ENCODE measurements at places on chromosomes 2 and 18.

DNA sequence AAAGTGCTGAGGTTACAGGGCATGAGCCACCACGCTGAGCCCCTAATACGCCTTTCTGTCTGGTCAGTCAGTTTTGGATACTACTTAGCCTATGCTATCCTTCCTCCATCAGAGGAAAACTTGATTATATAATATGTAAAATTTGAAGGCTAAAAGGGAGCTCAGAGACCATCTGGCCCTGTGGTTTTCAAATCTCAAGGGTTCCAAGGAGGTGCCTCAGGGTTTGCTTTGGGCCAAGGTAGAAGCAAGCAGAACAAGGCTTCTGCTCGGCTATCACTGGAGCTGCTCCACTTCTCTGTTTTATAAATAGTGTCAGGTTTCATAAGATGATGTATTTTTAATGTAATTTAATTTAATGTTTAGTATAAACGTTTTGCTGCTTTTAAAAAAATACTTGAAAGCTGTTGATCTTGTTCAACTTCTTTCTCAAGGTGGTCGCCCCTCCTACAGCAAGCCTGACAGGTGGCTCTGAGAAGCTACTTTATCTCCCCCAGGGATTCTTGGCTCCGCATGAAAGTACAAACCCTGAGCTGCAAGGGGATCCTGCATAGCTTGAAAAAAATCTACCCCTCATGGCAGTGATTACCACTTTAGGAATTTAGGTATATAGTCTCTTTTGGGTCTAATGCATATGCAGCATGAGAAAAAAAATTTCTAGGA, 290.3 kb downstream of the CNTNAP5 start:
- no peak for DNase-seq

DNA sequence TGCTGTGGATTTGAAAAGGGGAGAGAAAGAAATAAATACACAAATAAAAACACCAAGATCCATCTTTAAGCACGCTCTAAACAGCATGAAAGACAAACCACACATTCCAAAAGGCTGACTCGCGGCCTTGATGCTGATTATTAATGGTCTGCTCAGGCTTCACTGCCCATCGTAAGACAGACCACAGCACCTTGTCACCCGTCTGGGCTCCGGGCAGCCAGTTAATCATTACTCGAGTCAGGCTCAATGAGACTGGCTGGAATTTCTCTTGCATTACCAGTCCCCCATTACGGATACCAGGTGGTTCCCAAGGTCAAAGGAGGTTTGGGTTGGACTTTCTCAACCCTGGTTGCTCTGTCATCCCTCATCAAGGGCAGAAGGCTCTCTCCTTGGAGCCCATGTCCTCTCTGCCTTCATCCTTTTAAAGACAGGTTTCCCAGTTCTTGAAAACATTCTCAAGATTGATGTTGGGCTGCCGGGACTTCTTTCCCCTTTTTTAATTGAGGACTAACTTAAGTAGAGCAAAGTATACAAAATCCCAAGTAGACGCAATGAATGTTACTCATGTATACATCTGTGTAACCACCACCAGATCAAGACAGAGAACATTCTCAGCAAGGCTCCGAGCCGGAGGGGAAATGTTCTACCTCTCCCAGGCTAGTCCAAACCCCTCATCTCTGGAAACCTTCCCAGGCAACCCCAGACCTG, 8.1 kb downstream of the SMAD7 start:
- DNase-seq, result peak; percentile 90

DNA sequence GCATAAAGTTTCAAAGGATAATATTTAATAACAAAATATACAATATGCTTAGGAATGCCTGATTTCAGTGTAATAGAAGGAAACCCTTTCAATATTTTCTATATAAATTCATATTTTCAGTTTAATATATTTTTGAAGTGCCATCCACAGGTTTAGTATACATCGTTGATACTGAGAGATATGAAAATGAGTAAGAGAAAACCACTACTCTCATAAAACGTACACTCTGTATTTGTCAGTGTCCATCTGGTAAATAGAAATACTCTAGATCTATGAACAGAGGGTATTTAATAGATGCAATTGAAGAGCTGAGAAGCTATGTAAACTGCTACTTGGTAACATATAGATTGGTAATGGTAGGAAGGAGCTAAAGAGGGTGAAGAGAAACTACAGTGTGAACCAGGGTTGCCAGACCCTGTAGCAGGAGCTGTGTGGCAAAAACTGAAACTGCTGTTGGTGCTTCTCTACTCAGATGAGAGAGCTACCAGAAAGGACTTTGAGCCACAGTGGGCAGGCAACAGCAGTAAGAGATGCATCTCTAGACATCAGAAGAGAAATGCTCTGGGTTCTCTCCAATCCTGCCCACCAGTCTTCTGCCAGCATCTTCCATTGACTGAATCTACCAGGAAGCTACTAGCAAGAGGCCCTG, 187.4 kb downstream of the CCDC102B start:
- no peak for DNase-seq

DNA sequence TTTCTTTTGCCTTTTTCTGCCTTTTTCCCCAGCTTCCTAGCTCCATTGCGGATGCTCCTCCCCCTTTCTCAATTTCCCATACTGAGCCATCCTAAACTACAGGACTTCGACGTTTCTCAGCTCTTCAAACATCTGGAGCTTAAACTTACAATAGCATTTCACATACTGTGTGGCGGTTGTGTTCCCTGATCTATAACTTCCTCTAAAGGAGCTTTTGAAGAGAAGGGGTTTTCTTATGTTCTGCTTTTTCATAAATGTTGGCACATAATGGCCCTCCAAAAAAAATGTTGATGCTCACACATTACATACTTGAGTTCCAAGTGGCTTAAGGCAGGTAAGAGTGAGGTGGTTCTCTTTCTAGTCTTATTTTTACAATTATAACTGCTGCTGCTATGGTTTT, 87.4 kb downstream of the RNF144A start:
- no peak for DNase-seq

DNA sequence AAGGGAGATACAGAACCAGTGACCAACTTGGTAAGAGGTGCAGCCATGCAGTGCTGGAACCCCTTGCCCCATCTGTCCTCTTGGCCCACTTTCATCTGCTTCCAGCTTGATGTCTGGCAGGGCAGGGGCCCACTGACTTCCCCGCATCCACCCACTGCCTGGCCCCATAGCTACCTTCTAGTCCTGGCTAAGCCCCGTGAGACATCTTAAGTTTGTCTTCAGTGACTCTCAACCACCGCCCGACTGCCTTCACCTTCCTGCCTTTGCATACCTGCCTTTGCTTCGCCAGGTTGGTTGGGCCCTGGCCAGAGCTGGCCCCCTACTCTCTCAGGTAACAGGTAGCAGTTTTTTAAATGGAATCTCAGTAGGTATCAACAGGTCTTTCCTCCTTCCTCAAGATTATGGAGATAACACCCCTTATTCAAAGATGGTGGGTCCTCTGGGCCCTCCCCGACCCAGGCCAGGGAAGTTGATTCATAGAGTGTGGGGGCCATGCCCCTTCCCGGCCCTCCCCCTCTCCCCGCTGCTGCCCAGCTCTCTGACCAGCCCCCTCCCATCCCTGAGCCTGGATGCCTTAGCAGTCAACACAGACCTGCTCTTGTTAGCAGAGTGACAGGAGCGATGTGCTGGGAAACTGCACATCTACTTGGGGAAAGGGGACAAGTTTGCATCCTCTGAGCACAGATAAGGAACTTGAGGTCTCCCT, 2.8 kb downstream of the ARID5A start:
- DNase-seq, result no peak

DNA sequence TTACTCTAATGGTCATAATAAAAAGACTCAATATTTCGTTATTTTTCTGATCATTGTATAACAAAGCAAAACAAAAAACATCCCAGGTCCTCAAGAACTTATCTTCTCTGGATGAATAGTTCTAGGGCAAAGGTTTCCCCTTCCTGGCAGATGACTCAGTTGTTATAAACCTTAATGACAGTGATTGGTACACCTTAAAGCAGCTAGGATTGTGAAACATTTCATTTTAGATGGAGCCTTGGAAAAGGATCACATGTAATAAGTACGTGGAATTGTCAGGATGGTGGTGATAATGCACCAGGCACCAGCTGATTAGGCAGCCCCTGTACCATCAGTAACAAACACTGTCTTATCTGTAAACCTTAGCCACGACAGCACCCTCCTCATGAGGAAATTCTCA, 47.2 kb downstream of the MEP1B start:
- DNase-seq, result no peak

DNA sequence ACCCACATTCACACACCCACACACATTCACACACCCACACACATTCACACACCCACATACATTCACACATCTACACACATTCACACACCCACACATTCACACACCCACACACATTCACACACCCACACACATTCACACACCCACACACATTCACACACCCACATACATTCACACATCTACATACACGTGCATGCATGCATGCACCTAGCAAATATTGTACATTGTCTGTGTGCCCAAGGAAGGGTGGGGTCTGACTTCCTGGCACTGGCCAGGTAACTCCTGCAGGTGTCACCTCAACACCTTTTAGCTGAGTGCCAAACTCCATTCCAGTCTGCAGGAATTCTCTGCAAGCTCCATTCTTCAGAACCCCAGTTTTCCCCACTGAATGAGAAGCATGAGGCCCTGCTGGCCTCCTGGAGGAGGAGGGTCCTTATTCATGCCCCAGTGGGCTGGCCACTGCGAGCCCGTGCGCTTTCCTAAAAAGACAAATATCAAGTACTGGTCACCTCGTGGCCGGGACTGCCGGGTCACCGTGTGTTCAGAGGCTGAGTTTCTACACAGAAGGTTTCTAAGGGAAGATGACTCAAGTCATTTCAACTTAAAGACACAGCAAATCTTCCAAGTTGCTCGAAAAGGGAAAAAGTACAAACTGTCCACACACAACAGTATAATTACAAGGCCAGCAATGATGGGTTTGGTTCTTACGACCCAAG, 131.5 kb downstream of the HDAC4 start:
- DNase-seq, result no peak

- DNase-seq, result no peak
Observed at GRCh38 chr2:227888289-227888688, 16.9 kb downstream of the DAW1 start.

DNA sequence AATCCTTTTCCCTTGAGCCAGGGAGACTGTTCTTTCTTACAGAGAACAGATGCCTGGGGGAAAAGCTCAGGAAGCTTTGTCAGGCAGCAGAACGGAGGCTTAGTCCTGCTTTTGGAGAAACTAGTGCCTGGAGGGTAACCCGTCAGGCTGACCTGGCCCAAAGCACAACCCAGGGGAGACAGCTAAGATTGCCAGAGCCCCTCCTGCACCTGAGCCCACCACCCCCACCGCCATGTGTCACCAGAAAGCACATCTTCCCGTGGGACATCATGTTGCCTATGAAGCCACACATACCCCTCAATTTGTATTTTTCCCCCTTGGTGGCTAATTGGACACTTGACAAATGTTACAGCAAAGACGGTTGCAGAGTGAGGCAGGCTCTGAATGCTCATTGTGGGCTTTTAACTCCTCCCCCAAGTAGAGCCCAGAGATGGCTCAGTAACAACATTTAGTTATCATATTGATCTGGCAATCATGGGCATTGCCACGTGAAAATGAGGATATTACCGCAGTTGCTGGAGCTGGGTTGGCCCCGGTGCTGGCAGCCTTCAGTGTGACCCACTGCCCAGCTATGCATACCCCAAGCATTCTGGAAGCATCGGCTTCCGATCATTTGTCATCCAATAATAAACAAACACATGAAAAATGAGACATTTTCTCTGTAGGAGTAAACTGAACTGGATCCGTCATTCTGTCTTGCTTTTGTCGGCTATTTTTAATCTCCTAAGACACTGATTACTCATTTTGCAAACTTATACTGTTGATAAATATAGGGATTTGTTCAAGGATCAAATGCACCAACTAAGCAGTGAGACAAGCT, 229.5 kb downstream of the ATAD2B start:
- peak; percentile 23 for DNase-seq

DNA sequence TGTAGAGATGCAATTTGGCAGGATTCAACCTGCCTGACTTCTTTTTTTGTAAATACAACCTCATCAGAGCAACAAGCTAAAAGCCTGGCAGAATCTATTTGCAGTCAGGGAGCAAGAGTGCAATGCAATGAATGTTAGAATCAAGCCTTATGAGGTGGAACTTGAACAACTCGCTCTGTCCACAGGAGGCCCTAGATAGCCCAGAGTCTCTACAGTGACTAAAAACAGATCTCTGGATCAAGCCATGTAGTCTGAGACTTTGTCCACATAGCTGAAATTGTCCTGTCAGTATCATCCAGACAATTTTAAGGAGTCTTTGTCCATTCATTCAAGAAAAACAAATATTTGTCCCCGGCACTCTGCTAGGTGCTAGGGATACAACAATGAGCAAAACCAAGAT, 32.0 kb upstream of the CDK5R2 start:
- DNase-seq, result no peak

GRCh38 chr18:77123320-77124231, 9.0 kb downstream of the MBP start:
- DNase-seq, result no peak

- DNase-seq, result no peak
Observed at GRCh38 chr2:169009865-169010579, 21.1 kb downstream of the ABCB11 start.

DNA sequence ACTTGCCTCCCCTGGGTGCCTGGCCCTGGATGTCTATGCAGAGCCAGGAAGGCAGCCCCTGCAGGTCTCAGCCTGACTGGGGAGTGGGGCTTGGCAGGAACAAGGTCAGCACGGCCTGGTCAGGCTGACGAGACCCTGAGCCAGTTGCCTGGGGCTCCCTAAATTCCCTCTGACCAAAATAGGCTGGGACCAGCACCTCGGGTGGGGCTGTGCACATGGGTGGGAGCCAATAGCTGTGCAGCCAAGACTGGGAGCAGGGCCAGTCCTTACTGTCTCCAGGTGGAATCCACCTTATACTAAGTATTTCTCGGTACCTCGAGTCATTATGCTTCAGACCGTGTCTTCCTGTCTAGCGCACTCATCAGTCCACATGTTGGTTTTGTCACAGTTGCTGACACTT, 11.4 kb upstream of the IL1R2 start:
- DNase-seq, result no peak

DNA sequence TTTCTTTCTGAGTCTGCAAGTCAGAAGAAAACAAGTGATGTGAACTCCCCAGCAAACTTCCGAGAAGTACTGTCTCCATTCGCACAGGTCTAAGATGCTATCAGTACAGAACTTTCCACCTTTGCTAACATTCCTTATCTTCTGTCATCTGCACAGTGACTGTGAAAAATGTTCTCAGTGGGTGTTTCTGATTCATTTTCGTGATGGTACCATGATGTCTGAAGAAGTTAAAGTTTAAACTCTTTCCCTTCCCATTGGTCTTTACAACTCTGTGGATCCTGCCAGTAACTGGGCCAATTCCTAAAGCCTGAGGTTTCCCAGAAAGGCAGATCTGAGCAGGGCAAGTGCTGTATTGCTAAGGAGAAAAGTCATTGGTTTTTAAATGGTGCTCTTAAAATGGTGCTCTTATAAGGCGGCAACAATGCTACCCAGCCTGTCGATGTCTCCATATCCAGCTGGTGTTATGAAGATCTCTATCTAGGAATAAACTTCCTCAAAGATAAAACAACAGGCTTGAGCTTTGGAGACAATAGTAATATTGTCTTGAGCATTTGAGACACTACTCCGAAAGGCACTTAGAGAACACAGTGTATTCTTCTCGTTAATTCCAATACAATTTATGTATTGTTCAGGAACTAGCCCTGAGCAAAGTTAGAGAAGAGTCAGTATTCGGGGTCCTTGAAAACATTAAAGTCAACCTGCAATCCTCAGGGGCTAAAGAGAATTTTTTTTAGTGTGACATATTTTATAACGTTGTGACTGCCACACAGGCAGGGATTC, 232.3 kb downstream of the OSR1 start:
- no peak for DNase-seq
